ENCODE measurements at places on chromosomes 16 and 17.

DNA sequence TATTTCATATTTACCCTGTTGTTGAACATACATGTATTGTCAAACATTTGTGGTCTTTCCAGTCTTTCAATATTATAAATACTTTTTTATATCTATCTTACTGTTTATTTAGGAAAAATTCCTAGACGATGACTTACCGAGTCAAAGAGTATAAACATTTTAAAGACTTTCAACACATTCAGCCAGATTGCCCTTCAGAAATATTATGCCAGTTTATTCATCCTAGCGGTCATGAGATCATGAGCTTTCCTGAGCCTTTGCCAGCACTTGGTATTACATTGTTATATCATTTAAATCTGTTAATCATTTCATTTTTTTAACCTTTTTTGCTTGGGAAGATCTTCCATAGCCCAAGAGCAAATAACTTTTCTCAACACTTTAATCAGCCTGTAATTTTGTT, 197.4 kb downstream of the SPECC1 start:
- DNase-seq: no peak

DNA sequence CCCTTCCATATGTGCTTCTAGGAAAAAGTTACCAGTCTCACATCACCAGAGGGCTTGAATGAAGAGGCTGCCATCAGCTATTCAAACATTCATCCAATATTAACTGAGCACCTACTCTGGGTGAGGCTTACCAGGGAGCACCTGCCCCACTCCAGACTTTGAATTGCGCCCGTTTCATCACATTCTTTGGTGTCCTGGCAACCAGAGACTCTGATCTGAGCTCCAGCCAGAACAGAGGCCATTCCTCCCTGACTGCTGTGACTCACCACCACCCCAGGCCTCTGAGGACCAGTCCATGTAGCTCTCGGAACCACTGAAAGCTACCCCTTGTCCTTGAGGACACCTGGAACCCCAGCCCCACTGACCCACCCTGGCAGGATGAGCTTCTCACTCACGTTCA, at the start of gene C16orf96:
Gene C16orf96 (plus strand): TSS at position 229 of the 400 bp plus-strand sequence. CDS start 150 bp downstream, at position 379.
- DNase-seq: peak; percentile 80

GRCh38 chr17:7460850-7461660, 16.2 kb downstream of the CHRNB1 start:
- no peak for DNase-seq

DNA sequence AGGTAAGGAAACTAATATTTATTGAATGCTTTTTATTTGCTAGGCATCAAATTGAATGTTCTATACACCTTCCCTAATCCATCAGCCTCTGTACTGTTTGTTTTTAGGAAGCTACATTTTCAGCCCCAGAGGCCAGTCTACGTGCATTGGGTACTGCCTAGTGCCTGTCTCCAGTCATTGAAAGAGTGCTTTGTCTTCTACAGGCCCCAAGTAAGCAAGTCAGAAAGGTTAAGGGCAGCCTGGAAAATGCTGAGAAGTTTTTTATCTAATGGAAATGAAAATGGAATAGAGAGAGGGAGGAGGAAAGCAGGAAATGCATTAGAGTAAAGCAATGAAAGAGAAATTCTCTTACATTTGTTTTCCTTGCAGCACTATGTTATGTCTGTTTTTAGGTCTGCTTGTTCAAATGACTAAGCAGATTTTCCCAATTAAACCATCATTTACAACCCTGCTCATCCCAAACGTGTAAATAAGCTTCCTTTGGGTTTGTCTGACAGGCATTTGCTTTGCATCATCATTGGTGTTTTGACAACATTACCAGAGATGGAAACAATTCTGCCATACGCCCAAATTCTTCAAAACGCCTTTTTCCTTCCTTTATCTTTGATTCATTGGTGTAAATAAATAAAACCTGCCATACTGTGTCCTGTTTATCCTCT, 116.0 kb upstream of the GOT2 start:
- no peak for DNase-seq

GRCh38 chr17:22409160-22409751, 716.9 kb downstream of the KCNJ18 start:
- no peak for DNase-seq

- DNase-seq: peak; percentile 99
Observed at GRCh38 chr17:45425125-45425983, 7.3 kb downstream of the ARHGAP27 start.

- DNase-seq: no peak
Observed at GRCh38 chr16:79769270-79769927, 168.9 kb upstream of the MAF start.

DNA sequence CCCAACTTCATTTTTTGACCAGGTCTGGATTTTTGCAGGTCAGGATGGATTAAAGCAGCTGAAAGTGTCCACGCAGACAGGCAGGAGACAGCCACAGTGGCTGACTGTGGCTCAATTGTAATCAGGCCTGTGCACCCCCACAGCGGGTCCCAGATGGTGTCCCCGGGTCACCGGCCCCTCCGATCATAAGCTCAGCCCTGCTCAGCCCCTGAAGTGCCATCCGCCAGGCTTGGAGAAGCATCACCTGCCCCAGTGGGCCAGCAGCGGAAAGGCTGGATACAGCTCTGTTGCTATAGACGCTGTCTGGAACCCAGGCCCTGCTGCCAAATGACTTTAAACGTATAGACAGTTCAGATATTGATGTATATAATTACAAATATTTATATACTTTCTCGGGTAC, 60.6 kb downstream of the RPH3AL start:
- no peak for DNase-seq

- DNase-seq: peak; percentile 85
Observed at GRCh38 chr17:63700528-63701455, 867 bp upstream of the LIMD2 start.

- DNase-seq: no peak
Observed at GRCh38 chr17:82021900-82022309, 773 bp downstream of the CENPX start.

DNA sequence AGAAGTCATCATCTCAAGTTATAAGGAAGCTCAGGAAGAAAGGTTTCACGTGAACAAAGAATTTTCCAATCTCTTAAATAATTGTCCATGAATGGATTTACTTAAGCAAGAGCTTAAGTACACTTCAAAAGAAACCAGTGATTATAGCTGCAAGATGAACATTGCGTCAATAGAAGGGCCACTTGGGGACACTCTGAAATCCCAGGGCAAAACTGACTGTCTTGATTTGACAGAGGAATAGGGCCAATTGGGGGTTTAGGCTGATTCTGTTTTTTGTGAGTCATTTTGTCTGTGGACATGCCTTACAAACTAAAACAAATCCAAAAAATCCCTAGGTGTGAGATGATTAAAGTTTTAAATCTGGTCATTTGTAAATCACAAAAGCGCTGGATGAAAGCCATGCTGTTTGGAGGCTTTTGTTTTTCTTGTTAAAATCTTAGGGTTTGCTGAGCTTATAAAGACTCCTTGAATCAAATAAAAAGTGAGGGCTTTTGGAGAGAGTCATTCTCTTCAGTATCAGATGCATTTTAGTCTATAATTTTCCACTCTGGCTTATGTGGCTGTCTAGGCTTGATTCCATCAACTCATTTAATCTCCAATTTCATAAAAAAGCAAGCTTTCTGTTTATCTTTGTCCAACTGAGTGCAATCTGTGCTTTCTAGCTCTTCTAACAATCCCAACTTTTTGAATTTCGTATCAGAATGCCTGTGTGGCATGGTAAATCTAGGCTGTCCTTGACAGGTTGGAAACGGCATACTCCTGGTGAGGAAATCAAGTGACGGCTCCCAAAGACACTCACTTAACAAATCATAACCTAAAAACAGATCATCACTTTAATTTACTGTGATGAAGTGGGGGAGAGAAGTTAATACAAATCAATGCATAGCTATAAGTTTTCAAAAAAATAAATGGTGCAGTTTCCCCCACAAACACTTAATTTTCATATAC, 98.2 kb upstream of the SOX9 start:
- no peak for DNase-seq

DNA sequence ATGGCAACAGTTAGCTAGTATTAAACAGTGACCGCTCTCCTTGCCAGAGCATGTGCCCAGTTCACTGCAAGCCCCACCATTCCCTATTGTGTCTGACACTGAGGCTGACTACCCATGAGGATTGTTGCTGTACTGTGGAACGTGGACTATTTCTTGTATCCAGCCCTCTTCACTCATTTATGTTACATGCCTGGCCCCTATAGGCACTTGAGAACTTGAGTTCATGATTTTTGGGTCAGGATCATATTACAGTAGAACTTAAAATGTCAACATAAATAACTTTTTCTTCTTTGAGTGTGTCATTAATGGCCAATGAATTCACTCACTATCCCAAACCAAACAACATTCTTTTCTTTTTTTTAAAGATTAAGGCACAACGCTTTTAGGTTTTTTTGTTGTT, 55.7 kb downstream of the LYRM1 start:
- DNase-seq: no peak

DNA sequence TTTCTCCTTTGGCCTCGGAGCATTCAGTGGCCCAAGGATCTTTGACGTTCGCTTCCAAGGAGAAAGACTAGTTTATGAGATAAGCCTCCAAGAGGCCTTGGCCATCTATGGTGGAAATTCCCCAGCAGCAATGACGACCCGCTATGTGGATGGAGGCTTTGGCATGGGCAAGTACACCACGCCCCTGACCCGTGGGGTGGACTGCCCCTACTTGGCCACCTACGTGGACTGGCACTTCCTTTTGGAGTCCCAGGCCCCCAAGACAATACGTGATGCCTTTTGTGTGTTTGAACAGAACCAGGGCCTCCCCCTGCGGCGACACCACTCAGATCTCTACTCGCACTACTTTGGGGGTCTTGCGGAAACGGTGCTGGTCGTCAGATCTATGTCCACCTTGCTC, 1.4 kb downstream of the AOC3 start:
- no peak for DNase-seq

- no peak for DNase-seq
Observed at GRCh38 chr17:178292-179065, 3.0 kb downstream of the DOC2B start.

DNA sequence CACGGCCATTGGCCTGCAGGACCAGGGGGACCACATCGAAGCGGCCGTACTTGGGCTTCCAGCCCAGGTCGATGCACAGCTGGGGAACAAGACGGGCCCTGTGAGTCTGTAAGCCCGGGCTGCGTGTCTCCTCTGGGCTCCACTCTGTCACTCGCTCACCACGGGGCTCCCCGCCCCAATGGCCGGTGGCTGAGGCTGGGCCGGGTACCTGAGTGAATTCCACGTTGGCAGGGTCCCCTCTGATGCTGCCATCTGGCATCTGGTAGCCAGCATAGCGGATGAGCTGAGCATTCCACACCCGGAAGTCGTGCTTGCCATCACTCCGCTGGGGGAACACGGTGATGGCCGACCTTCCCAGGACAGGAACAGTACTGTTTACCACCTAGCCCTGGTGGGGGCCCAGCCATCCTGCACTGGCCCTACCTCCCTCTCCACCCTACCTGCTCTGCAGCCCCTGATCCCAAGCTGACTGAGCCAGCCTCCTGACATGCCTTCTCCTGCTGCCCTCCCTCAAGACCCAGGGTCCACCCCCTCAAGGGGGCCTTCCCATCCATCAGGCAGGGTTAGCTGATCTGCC, 19.4 kb downstream of the NOS2 start:
- DNase-seq: no peak

- no peak for DNase-seq
Observed at GRCh38 chr16:57179215-57179828, 6.5 kb downstream of the PSME3IP1 start.

- no peak for DNase-seq
Observed at GRCh38 chr16:81483064-81483969, 38.7 kb downstream of the CMIP start.

GRCh38 chr17:7440834-7441195, 1.5 kb downstream of the FGF11 start:
- peak; percentile 80 for DNase-seq

GRCh38 chr17:80126449-80126715, 20.5 kb downstream of the EIF4A3 start:
- DNase-seq: no peak

- no peak for DNase-seq
Observed at GRCh38 chr17:81126281-81127132, 38.8 kb upstream of the PVALEF start.

GRCh38 chr16:88337021-88337420, 45.7 kb upstream of the ZNF469 start:
- DNase-seq: no peak

DNA sequence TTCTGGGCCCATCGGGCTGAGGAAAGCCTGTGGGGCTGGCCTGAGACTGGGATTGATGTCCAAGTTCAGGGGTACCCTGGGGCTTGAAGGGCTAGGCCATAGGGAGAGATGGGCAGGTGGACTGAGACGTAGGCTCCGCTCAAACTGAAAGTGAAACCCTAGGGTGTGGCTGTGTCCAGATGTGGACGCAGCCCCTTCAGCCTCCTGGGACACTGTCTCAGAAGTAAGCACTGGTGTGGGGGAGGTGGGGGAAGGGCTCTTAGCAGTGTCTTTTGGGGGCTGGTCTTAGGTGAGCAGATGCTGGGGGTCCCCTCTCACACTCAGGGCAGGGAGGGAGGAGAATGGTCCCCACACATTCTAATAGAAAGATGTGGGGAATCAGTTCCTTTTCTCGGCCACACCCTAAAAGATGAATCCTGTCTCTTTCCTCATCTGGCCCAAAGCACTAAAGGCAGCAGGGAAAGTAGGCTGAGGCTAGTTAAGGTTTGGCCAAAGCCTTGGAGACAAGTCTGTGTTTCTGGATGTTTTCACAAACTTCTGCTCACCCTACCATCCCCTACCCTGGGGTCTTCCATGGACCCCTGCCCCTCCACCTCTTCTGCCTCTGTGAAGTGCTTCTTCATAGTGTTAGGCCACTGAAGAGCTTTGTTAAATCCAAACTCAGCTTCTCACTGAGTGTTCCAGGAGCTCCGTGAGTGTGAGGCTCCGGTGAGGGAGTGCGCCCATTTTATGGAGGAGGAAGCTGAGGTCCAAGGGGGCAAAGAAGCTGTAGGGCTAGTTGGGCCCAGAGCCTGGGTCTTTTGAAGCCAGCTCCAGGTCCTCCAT, 5.6 kb downstream of the FMNL1 start:
- no peak for DNase-seq

GRCh38 chr16:66594739-66595138, 9.8 kb upstream of the CMTM3 start:
- DNase-seq: no peak

GRCh38 chr17:66373944-66374817, 71.8 kb downstream of the PRKCA start:
- DNase-seq: peak; percentile 91

DNA sequence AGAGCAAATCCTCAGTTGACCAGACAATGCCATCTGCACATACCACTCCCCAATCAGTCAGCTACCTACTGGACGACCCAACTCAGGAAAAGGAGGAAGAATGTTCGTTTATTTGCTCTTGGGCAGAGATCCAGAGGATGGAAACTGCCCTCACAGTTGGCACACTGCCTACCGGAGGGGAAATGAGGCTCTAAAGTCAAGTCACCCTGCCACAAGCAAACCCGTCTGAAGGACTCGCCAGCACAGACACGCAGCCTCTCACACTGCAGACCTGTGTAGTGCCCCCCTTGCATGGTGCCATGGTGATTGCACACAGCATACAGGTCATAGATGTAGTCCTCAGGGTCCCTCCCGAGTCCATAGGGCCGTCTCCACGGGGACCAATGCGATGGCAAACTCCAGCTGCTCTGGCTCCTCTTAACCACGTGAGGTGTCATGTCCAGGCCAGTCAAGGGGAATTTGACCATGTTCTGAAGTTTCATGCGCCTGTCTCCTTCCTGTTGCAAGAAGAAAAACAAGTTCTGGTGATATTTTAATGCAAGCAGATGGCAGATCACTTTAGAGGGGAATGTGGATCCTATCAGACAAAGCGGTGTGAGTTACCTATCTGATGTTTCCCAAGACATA, 69.5 kb downstream of the USP31 start:
- DNase-seq: no peak
